ENCODE measurements at places on chromosomes 3 and 15. TPM values are rescaled to one million over a fixed set of nuclear protein-coding genes. Genes with fewer than 3 reads are reported as not detected.

Gene MASP1
- total RNA-seq = not detected

Gene SNAPC5
- 11.2 TPM for total RNA-seq

Gene OTOL1
- total RNA-seq = not detected

Gene PCCB
- total RNA-seq = 35.5 TPM

Gene ARNT2
- total RNA-seq = 2.3 TPM

Data from mammary epithelial cell (primary cell).